ENCODE measurements at places on chromosomes 2 and 18. TPM values are rescaled to one million over a fixed set of nuclear protein-coding genes. Genes with fewer than 3 reads are reported as not detected.

OTOS gene
- not detected for total RNA-seq

GRCh38 chr2:233115741-233116140 lies 55.6 kb downstream of the INPP5D start:
- no peak for DNase-seq
- no peak overlapping the region for H3K4me3 ChIP-seq
- no peaks in the 10 kb centered on the region for H3K4me1 ChIP-seq
- no peaks in the 10 kb centered on the region for H3K27me3 ChIP-seq
- no peak overlapping the region for H3K27ac ChIP-seq

DNA sequence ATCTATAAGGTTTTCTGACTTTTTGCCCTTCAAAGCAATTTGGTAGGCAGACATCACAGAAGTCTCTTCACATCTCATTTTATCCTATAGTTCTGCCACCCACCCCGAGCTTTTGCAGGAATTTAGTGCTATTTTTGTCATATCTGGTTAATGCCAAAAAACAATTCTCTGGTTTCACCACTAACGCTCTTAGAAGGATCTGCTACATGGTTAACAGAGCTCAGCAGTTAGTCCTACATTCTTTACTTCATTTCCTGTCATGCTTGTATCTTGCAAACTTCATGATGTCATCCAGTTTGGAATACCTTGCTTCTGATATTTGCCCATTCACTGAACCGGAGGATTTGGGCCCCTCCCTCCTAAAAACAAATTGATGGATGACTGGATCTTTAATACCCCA lies 116.8 kb upstream of the SERPINE2 start:
- H3K4me3 ChIP-seq, result no peak overlapping the region
- no peak overlapping the region for H3K27ac ChIP-seq
- no peaks in the 10 kb centered on the region for H3K36me3 ChIP-seq
- no peak for DNase-seq

DNA sequence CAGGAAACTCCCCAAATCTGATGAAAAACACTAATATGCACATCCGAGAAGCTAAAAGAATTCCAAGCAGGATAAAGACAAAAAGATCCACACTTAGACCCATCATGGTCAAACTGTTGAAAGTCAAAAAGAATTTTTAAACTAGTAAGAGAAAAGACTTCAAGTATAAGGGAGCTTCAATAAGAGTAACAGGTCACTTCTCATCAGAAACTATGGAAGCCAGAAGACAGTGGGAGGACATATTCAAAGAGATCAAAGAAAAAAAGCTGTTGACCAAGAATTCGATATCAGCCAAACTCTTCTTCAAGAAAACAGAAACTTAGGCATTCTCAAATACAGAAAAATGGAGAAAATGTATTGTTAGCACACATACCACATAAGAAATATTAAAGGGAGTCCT lies 50.4 kb downstream of the ZC3H8 start:
- DNase-seq, result no peak
- H3K27me3 ChIP-seq, result no peaks in the 10 kb centered on the region
- no peaks in the 10 kb centered on the region for H3K4me1 ChIP-seq
- H3K36me3 ChIP-seq, result no peaks in the 10 kb centered on the region

DNA sequence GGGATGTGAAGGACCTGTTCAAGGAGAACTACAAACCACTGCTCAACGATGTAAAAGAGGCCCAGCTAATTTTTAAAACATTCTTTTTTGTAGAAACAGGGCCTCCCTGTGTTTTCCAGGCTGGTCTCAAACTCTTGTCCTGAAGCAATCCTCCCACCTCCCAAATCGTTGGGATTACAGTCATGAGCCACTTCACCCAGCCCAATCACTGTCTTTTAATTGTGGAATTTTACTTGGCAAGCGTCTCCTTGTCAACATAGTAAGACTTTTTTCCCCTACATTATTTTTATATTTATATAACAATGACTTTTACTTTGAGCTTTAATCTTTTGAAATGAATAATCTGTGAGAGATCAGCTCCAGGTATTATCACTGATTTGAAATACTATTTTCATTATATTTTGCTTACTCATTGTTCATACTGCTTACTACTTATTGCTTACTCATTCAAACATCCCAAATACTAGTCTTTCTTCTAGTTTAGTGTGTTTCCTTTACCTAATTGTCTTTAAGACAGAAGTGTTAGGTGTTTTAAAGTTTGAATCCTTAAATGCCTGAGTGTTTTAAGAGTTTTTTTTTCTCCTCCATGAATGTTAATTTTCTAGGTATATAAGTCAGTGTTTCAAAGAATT lies 48.9 kb downstream of the PTPN4 start:
- no peak overlapping the region for H3K27ac ChIP-seq
- H3K27me3 ChIP-seq, result no peaks in the 10 kb centered on the region
- H3K4me1 ChIP-seq, result no peaks in the 10 kb centered on the region
- no peaks in the 10 kb centered on the region for H3K36me3 ChIP-seq
- H3K4me3 ChIP-seq, result no peak overlapping the region
- DNase-seq, result no peak

ACTG2 gene
- total RNA-seq, result 1.3 TPM

DNA sequence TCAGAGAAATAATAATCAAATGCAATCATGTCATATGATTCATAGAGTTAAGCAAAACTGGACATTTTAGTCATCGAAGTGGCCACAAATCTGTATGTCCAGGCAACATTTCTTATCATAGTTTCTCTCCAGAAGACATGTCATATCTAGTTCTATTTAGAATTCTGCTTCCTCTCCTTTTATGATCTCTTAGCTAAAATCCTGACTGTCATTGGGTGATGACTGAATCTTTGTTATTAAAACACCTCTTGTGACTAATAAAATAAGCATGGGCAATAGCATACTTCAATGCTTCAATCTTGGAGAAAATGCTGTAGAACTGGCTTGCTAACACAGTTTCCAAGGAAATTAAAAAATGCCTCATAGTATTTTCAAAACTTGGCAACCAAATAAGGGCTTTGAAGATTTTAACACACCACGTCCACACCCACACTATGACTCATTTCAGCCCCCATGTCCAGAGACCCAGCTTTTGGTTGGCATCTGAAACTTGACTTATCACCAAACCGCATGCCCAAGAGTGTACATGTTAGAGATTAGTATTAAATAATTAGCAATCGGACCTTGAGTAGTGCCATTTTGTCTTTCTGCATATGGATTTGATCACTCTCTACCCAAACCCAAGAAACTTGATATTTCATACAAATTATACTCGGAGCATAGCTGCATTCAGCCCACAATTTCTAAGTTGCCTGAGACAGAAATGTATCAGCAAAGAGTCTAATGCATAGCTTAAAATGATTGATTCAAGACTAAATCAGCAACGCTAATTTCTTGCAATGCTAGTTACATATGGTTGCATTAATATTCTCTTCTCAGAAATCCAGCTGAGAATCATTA lies 106.5 kb upstream of the ETAA1 start:
- no peaks in the 10 kb centered on the region for H3K27me3 ChIP-seq
- no peaks in the 10 kb centered on the region for H3K4me1 ChIP-seq
- no peaks in the 10 kb centered on the region for H3K36me3 ChIP-seq
- H3K4me3 ChIP-seq, result no peak overlapping the region
- DNase-seq, result no peak

TNS1 gene
- total RNA-seq, result 73.6 TPM

- H3K4me3 ChIP-seq, result no peak overlapping the region
- H3K4me1 ChIP-seq, result no peaks in the 10 kb centered on the region
- no peaks in the 10 kb centered on the region for H3K27me3 ChIP-seq
- H3K27ac ChIP-seq, result no peak overlapping the region
These were observed 52.4 kb downstream of the LONRF2 start for GRCh38 chr2:100269889-100270288.

DNA sequence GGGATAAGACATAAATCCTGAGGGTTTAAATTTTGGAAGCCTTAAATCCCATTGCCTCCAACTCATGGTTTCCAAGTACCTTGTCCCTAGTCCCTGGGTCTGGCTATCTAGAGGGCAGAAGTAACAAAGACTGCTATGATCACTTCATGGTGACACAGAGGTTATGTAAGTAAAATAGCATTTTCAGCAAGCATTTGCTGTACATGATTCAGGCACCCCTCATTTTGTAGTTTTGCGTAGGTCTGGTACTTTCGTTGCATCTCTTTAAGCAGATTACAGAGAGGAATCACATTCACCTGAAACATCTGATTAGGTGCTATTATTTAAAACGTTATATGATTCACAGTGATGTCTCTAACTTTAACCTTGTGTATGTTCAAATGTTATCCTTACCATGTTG lies 480.1 kb downstream of the XIRP2 start:
- H3K36me3 ChIP-seq, result no peaks in the 10 kb centered on the region
- H3K4me3 ChIP-seq, result no peak overlapping the region
- no peaks in the 10 kb centered on the region for H3K4me1 ChIP-seq
- no peak overlapping the region for H3K27ac ChIP-seq
- DNase-seq, result no peak

DNA sequence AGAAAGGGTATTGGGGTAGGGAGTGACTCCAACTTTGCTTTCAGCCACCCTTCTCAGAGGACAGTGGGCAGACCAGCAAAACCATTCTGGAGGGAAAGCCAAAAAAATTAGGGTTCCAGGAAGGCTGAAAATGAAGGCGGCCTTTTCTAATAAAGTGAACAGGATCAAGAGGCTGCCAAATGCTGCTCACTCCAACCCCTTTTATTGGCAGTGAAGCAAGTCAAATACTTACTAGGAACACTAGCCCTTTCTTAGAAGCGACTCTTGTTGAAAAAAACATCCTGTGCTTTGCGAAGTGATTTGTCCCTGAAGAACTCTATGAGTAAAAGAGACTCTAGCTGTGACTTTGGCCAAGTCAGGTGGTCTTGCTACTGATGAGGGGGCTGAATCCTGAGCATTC lies 83.6 kb upstream of the CYP1B1 start:
- H3K4me1 ChIP-seq, result no peaks in the 10 kb centered on the region
- no peak overlapping the region for H3K4me3 ChIP-seq
- no peaks in the 10 kb centered on the region for H3K27me3 ChIP-seq
- DNase-seq, result no peak
- no peak overlapping the region for H3K27ac ChIP-seq
- no peaks in the 10 kb centered on the region for H3K36me3 ChIP-seq

GRCh38 chr2:111025288-111025687 lies 95.4 kb upstream of the BCL2L11 start:
- H3K4me3 ChIP-seq, result no peak overlapping the region
- no peaks in the 10 kb centered on the region for H3K36me3 ChIP-seq
- no peaks in the 10 kb centered on the region for H3K4me1 ChIP-seq
- DNase-seq, result no peak

- no peaks in the 10 kb centered on the region for H3K27me3 ChIP-seq
- H3K4me3 ChIP-seq, result no peak overlapping the region
- H3K36me3 ChIP-seq, result no peaks in the 10 kb centered on the region
- no peak overlapping the region for H3K27ac ChIP-seq
These were observed 16.1 kb downstream of the MROH2A start for GRCh38 chr2:233794128-233794658.

COL3A1 gene
- total RNA-seq, result 97.0 TPM

- no peaks in the 10 kb centered on the region for H3K36me3 ChIP-seq
- H3K27ac ChIP-seq, result no peak overlapping the region
- H3K4me1 ChIP-seq, result no peaks in the 10 kb centered on the region
- H3K4me3 ChIP-seq, result no peak overlapping the region
- no peaks in the 10 kb centered on the region for H3K27me3 ChIP-seq
- no peak for DNase-seq
These were observed 323.4 kb upstream of the EPHA4 start for GRCh38 chr2:221895366-221896121.

FAP gene
- 0.93 TPM for total RNA-seq

GRCh38 chr18:2411381-2411960 lies 159.8 kb downstream of the METTL4 start:
- no peak overlapping the region for H3K4me3 ChIP-seq
- no peaks in the 10 kb centered on the region for H3K27me3 ChIP-seq
- DNase-seq, result no peak
- no peaks in the 10 kb centered on the region for H3K4me1 ChIP-seq
- no peaks in the 10 kb centered on the region for H3K36me3 ChIP-seq

GRCh38 chr2:198874472-198874858 lies 583.3 kb downstream of the SATB2 start:
- H3K36me3 ChIP-seq, result no peaks in the 10 kb centered on the region
- H3K4me1 ChIP-seq, result no peaks in the 10 kb centered on the region
- no peak for DNase-seq
- no peaks in the 10 kb centered on the region for H3K27me3 ChIP-seq
- H3K27ac ChIP-seq, result no peak overlapping the region

CCL20 gene
- not detected for total RNA-seq

- no peaks in the 10 kb centered on the region for H3K4me1 ChIP-seq
- no peak for DNase-seq
- no peak overlapping the region for H3K27ac ChIP-seq
- no peaks in the 10 kb centered on the region for H3K36me3 ChIP-seq
- no peak overlapping the region for H3K4me3 ChIP-seq
- no peaks in the 10 kb centered on the region for H3K27me3 ChIP-seq
These were observed 3.8 kb downstream of the SEC11C start for GRCh38 chr18:59143441-59143840.

EML6 gene
- total RNA-seq, result 2.5 TPM

DNA sequence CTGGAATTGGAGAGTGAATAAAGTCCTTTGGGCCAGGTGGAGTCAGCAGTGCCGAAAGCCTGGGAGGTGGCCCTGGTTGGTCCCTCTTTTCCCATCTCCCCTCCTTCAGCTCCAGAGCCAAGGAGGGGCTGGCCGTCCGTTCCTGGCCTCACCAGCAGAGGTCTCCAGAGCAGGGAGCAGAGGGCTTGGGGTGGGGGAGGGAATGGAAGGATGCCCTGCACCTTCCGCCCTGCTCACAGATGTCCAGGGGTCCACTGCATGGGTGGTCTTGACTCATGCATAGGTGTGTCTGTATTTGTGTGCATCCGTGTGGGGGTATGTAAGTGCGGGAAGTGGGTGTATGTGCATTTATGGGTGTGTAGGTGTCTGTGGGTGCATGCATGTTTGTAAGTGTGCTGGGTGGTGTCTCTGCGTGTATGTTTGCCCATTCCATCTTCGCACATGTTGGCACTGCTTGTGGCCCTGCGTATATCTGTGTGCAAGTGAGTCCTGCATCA lies 201.8 kb downstream of the ZFP36L2 start:
- H3K4me1 ChIP-seq, result peaks cover 15% of the 10 kb centered on the region
- DNase-seq, result peak; percentile 70
- H3K36me3 ChIP-seq, result no peaks in the 10 kb centered on the region
- no peaks in the 10 kb centered on the region for H3K27me3 ChIP-seq
- H3K27ac ChIP-seq, result no peak overlapping the region
- H3K4me3 ChIP-seq, result no peak overlapping the region

MEP1B gene
- 0.70 TPM for total RNA-seq

GRCh38 chr2:220779931-220780330 lies 792.2 kb downstream of the EPHA4 start:
- no peaks in the 10 kb centered on the region for H3K36me3 ChIP-seq
- H3K27me3 ChIP-seq, result no peaks in the 10 kb centered on the region
- no peaks in the 10 kb centered on the region for H3K4me1 ChIP-seq
- no peak for DNase-seq
- no peak overlapping the region for H3K4me3 ChIP-seq
- no peak overlapping the region for H3K27ac ChIP-seq

- DNase-seq, result no peak
- H3K4me3 ChIP-seq, result no peak overlapping the region
- H3K27me3 ChIP-seq, result no peaks in the 10 kb centered on the region
- no peaks in the 10 kb centered on the region for H3K36me3 ChIP-seq
- no peak overlapping the region for H3K27ac ChIP-seq
- no peaks in the 10 kb centered on the region for H3K4me1 ChIP-seq
These were observed 77.4 kb downstream of the TWIST2 start for GRCh38 chr2:238925281-238925680.
